ENCODE measurements at places on chromosomes 11 and 22.

- DNase-seq, result no peak
Measured at GRCh38 chr22:46063846-46064227, 86.5 kb upstream of the PPARA start.

GRCh38 chr11:1488575-1489180 is 2.1 kb upstream of the MOB2 start:
- no peak for DNase-seq

DNA sequence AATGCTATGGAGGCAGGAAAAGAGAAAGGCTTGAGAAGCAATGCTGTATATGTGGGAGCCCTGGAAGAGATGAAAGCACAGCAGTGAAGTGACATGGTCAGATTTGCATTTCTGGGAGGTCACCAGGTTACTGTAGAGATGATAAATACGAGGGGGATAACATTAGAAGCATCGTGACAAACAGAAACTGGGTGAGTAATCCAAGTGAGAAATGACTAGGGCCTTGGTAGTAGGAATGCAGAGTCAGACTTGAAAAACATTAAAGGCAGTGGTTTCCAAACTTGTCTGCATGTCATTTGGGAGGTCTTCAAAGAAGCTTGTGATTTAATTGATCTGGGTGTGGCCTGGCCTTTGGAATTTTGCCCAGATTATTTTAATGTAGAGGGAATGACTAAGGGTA is 43.9 kb downstream of the CCDC34 start:
- no peak for DNase-seq

DNA sequence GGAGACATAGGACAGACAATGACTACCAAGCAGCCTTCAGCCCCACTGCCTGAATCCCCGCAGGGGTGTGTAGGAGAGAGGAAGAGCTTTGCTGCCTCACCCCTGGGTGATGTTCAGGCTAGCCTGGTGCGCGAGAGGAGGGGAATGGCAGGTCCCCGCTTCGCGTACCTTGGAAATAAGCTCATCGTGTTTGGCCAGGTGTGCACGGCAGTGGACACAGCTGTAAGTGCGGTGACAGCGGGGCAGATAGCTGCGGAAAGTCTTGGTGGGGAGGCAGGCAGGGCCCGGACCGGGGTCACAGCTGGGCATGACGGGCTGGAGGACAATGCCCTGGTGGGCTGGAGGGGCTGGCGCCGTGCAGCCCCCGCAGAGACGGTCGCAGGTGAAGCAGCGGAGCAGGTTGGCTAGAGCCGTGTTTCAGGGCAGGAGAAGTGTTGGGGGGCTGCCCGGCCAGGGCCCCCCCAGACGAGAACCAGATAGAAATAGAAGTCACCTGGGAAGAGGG is 2.9 kb downstream of the YPEL4 start:
- no peak for DNase-seq

- no peak for DNase-seq
Measured at GRCh38 chr11:132848336-132848735, 684.0 kb downstream of the OPCML start.

GRCh38 chr11:35507688-35508087 is 17.7 kb downstream of the PAMR1 start:
- DNase-seq, result no peak
